ENCODE measurements at places on chromosomes 4 and X.

DNA sequence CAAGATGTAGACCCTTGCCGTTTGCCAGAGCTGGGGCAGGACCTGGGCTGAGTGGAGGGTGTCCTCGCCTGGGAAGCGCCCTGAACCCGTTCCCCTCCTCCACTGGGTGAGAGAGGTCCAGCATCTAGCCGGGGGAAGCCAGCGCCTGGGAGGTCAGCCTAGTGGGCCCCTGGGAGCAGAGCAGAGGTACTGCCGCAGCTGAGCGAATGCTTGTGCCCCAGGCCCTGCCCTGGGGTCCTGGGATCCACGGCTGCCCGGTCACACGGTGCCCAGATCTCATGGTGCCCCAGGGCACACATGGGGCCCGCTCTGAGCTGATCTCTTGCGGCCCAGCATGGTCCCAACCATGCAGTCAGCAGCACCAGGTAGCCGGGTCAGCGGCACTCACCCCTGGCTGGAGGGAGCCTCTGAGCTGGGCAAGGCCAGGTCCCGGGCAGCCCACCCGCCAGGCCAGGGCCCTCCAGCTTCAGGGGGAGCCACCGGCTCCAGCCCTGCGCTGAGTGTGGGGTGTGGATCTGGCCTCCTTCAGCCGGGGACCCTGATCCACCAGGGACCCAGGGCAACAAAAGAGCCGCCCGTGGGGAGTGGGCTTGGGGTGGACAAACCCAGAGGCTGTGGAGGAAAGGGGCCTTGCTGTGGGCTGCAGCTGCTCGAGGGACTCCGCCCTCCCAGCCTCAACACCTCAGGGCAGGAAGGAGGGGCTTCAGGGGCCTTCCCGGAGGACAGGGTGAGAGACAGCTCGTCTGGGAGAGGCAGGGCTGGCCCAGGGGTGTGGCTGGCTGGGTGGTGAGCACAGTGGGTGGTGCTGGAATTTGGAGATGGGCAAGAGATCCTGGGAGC is 4.1 kb upstream of the CPLX1 start:
- no peak for DNase-seq

GRCh38 chr4:41644288-41644914 is 104.1 kb downstream of the PHOX2B start:
- DNase-seq, result no peak

- DNase-seq, result no peak
Measured at GRCh38 chrX:125203365-125203736, 116.3 kb upstream of the TEX13C start.

- no peak for DNase-seq
Measured at GRCh38 chr4:169269916-169270809, 593 bp downstream of the SH3RF1 start.

DNA sequence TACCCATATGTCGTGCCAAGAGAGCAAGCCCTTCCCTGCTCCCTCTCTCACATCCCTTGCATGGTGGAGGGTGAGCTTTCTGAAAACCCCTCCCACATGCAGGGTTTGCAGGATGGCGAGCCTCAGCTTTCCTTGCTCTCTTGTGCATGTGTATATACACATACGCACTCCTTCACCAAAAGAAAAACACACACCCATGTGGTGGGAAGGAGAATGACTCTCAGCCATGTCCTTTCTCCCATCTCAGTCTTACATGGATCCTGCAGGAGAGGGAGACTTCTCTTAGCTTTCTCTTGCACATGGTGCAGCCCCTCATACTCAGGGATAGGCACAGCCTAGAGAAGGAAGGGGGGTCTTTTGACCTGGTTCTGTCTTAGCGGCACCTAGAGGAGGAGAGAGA is 81.1 kb downstream of the CLCN5 start:
- DNase-seq, result no peak

DNA sequence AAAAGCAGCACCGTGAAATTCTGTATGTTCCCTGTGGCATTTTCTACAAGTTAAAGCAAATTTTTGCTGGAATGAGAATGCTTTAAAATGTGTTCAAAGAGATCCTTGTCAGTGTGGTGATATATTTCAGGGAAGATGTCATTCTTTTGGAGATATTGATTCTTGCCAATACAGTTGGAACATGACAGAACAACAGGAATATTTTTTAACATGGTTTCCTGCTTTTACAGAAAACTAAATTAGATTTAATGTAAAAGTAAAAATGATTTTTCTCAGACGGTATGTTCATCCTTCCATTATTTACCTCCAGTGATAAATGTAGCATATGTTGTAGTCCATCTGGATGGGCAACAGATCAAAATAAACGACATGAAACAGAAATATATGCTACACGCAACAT is 474.8 kb downstream of the TMA16 start:
- DNase-seq, result no peak

GRCh38 chr4:102580463-102580842 is 79.3 kb downstream of the NFKB1 start:
- no peak for DNase-seq

DNA sequence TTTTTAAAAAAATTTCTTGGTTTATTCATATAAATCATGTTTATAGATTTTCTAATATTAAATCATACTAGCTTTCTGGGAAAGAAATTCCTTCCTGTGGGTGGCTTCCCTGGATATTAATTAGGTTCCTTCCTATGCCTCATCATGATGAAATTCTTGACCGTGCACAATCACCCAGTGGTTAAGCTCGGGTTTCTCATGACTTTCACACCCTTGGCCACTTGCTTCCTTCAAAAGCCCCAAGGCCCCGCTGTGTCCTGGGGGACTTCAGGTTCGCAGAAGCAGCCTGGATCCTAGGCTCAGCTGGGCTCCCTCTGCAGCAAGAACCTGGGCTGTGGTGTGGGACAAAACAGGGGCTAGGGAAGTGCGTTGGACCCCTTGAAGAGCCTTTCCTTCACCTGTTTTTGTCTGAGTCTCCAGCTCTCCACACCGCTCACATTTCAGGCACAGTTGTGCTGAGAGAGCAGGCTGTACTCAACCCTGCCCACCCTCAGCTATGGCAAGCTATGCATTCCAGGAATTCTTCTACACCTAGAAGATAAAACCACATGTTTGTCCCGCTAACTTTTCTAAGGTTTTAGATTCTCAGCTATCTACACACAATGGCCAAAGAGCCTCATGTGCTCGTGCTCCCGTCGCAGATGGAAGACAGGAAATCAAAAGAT is 48.9 kb upstream of the TMSB15B start:
- DNase-seq, result no peak

DNA sequence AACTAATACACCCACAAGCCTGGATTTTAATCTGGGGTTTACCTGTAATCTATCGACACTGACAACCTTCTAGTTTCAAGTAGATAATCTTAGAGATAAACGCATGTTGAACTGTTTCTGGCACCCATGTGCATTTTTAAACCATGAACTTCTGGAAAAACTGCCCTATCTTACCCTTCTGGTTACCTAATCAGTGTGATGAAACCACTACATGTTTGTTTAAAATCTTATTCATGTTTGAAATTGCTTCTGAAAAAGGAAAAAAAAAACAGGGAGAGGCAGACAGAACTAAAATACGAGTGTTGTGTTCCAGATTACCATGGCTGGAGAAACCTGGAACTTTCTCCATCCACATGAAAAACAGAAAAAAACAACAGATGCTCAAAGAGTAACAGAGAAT is 139.3 kb downstream of the MID1IP1 start:
- no peak for DNase-seq

Measured in central memory CD8-positive, alpha-beta T cell (primary cell).